ENCODE measurements at places on chromosomes 11 and 22.

GRCh38 chr11:45655347-45655756 lies 10.1 kb downstream of the CHST1 start:
- H3K36me3 ChIP-seq, result no peaks in the 10 kb centered on the region
- DNase-seq, result peak; percentile 75
- H3K4me1 ChIP-seq, result peaks cover 40% of the 10 kb centered on the region

GRCh38 chr11:74956397-74957015 lies 7.4 kb downstream of the SPCS2 start:
- peaks cover 83% of the 10 kb centered on the region for H3K4me1 ChIP-seq
- H3K36me3 ChIP-seq, result peaks cover 15% of the 10 kb centered on the region
- H3K27me3 ChIP-seq, result no peaks in the 10 kb centered on the region
- H3K27ac ChIP-seq, result peak overlapping the region; percentile 54
- H3K4me3 ChIP-seq, result no peak overlapping the region

- no peaks in the 10 kb centered on the region for H3K4me1 ChIP-seq
- no peak overlapping the region for H3K27ac ChIP-seq
- no peak overlapping the region for H3K4me3 ChIP-seq
- H3K27me3 ChIP-seq, result no peaks in the 10 kb centered on the region
- no peaks in the 10 kb centered on the region for H3K36me3 ChIP-seq
These were observed 283.4 kb downstream of the TBC1D22A start for GRCh38 chr22:47045691-47046410.

- H3K4me1 ChIP-seq, result peaks cover 23% of the 10 kb centered on the region
- no peak for DNase-seq
- H3K27ac ChIP-seq, result no peak overlapping the region
- H3K36me3 ChIP-seq, result no peaks in the 10 kb centered on the region
These were observed 428.8 kb downstream of the DYNC2H1 start for GRCh38 chr11:103537904-103538502.

GRCh38 chr22:44918925-44919392 lies 90.8 kb downstream of the PHF21B start:
- H3K4me3 ChIP-seq, result no peak overlapping the region
- DNase-seq, result no peak
- no peaks in the 10 kb centered on the region for H3K4me1 ChIP-seq
- H3K27ac ChIP-seq, result no peak overlapping the region
- H3K36me3 ChIP-seq, result no peaks in the 10 kb centered on the region

Measured in left ventricle myocardium inferior (tissue), 1 donor.